NCI-H2081 treated with DMSO at 0.1 percent for 48 hours (cell line): ENCODE measurements at places on chromosomes 16 and 17.

- DNase-seq: peak; percentile 76
These were observed 1.6 kb upstream of the MRPL58 start for GRCh38 chr17:75010683-75011400.

GRCh38 chr16:17246974-17247732 is 223.6 kb downstream of the XYLT1 start:
- no peak for DNase-seq

GRCh38 chr17:37405955-37406634 is 541 bp downstream of the ACACA start:
- no peak for DNase-seq

GRCh38 chr16:28087675-28088300 is 24.3 kb upstream of the GSG1L start:
- no peak for DNase-seq

DNA sequence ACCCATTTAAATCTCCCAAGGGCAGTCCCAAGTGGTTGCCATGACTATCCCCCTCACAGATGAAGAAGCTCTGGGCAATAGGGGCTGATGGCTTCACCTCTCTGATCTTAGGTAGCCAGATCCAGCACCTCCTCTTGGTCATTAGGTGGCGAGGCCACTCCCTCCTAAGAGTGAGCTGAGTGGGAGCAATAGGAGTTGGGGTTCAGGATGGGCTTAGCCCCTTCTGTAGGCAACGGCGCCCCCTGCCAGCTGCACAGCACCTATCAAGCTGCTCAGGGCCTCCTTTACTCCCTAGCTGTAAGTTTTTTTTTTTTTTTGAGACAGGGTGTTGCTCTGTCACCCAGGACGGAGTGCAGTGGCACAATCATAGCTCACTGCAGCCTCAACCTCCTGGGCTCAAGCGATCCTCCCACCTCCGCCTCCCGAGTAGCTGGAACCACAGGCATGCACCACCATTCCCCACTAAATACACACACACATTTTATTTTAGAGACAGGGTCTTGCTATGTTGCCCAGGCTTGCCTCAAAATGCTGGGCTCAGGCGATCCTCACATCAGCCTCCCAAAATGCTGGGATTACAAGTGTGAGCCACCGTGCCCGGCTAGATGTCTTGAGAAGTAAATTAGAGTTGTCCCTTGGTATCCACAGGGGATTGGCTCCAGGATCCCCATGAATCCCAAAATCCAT is 3.5 kb upstream of the RRAD start:
- DNase-seq: no peak

DNA sequence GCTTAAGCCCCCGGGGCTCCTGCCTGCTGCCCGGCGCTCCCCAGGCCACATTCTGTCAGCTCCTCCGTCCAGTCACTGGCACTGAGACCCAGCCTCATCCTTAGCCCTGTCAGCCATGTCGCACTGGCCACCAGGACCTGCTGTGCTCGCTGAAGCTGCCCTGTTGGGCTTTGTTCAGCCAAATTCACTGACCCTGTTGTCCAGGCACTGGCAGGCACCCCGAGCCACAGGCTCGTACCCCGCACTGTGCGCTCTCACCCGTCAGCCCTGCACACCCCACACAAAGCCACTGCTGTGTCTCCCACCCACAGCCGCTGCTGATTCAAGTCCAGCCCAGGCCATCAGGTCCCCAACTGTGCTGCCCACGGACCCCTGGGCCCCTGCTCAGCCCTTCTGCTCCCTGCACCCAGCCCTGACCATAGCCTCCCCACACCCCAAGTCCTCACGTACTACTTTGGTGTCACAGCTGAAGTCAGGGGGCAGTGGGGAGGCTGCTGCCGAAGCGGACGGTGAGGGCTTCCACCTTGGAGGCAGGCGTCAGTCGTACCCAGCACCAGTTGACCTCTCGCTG is 131.5 kb upstream of the CHMP6 start:
- no peak for DNase-seq

DNA sequence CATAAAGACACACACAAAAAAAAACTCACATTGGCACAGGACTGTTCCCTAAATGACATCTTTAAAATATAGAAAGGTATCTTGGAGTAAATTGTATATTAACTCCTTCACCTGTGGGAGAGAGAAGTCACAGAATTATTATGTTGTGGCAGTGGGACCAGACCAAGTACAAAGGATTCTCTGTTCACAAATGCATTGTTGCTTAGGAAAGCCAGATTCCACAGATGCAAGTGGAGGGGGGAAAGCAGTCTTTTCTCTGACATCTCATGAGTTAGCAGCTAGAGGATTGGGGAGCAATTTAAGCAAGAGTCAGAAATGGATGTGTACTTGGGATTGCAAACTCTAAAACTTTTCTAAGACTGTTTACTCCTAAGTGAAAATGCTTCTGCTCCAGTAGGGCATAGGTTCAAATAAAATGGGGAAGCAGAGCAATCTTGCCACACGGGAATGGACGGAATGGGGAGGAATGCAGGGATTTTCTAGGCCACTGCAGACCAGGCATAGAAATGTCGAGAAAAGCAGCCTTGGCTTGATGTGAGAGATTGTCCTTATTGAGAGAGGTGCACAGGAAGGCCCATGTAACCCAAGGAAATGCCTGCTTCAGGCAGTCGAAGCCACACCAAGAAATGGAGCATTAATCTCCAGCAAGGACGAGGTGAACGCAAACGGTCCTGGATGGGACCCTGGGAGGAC is 4.1 kb upstream of the PMP22 start:
- no peak for DNase-seq
